ENCODE measurements at places on chromosomes 16 and 17.

GRCh38 chr16:19883296-19883965 is 1.2 kb downstream of the GPRC5B start:
- DNase-seq: peak; percentile 23

- no peak for DNase-seq
Measured at GRCh38 chr16:23320693-23321092, 18.6 kb downstream of the SCNN1B start.

GRCh38 chr16:85613604-85614337 is 649 bp downstream of the GSE1 start:
- DNase-seq: no peak

GRCh38 chr17:47964856-47965255 is 6.1 kb upstream of the CDK5RAP3 start:
- DNase-seq: no peak

DNA sequence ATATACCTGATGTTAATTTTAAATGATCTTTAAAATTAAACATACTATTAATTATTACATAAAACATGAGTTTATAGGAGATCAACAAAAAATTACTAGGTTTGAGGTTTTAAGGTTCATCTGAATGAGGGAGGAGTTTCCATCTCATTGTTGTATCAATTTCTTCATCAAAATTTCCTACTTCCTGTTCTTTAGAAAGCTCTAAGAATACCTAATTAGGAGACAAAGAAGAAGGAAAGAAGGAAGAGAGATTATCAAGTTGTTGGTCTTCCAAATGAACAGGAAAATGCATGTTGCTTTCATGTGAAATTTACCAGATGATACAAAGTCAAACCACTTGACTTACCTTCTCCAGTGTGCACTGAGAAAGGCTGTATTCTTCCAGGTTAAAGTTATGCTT is 18.1 kb upstream of the ABCA9 start:
- DNase-seq: no peak

DNA sequence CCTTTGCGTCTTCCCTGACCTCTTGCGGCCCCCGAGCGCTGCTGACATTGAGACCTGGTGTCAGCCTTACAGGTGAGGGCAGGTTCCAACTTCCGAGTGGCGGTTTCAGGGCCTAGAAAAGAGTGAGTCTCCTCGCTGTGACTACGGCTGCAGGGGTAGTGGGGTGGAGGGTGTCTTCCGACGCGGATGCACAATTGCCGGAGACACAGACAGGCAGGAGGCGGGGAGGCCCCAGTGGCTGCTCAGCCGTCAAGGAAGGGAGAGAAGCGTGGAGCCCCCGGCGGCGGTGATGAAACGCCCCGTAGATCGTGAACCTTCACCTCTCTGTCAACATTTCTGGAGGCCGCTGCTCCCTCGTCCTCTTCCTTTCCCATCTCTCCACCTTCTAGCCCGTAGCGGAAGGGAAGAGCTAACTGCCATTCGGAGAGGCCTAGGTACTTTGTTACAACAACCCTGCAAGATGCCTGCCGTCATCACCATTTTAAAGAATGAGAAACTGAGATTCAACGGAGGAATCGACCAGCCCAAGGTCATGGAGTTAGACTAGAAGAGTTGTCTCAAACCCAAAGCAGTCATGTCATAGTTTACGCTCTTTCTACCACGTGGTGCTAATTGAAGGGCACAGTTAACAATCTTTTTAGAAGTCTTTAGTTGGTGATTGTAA is 485 bp downstream of the DNAJA3 start:
- no peak for DNase-seq

DNA sequence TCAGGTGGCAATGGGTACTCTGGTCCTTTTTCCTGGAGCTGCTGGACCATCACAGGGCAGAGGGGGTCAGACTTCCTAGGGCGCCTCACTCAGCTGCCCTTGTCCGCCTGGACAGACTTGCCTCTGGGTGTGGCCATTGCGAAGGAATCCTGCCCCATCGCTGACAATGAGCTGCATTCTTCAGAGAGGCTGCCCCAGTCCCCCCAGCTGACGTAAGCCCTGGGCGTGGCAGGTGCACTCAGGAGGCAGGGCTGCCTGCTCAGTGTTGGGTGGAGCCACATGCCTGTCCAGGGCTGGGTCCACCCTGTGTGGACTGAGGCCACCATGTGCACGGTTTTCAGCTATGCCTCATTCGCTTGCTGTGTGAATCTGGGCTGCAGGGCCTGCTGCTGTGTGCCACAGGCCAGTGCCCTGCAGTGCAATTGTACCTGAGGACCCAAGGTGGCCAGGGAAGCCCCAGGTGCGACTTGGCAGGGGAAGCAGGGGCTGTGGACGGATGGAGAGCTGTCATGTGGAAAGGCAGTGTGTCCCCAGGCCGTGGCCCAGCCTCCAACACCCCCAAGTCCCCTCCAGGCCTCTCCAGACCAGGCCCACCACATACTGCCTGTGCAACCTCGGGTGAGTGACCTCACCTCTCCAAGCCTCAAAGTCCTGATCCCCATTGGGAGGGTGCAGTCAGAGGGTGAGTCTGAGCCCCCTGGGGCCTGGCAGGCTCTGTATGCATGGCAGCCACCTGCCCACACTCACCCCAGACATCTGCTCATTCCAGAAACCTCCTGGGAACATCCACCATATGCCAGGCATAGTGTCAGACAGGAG is 14.0 kb upstream of the MPRIP start:
- DNase-seq: peak; percentile 89

- no peak for DNase-seq
Measured at GRCh38 chr17:9079461-9080103, 58.3 kb downstream of the NTN1 start.

DNA sequence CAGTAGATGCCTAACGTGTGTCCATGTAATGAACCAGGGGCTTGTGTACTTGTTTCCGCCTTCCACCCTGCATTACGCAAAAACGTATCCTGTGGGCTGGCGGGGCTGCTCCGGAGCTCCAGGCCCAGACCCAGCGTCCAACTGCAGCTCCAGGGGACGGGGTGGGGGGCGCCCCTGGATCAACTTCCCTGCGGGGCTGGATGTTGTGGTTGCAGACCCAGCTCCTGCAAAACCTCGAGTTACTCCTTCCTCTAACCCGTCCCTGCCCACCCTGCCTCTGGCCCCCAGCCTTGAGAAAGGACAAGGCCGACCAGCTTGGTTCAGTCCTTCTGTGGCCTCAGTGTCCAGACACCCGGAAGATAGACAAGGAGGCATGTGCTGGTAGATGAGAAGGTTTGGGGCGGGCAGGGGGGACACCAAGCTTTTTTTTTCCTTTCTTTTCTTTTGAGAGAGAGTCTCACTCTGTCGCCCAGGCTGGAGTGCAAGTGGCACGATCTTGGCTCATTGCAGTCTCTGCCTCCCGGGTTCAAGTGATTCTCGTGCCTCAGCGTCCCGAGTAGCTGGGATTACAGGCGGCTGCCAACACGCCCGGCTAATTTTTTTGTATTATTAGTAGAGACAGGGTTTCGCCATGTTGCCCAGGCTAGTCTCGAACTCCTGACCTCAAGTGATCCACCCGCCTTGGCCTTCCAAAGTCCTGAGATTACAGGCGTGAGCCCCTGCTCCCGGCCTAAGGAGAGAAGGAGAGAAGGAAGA is 731 bp upstream of the EXOC7 start:
- DNase-seq: no peak

DNA sequence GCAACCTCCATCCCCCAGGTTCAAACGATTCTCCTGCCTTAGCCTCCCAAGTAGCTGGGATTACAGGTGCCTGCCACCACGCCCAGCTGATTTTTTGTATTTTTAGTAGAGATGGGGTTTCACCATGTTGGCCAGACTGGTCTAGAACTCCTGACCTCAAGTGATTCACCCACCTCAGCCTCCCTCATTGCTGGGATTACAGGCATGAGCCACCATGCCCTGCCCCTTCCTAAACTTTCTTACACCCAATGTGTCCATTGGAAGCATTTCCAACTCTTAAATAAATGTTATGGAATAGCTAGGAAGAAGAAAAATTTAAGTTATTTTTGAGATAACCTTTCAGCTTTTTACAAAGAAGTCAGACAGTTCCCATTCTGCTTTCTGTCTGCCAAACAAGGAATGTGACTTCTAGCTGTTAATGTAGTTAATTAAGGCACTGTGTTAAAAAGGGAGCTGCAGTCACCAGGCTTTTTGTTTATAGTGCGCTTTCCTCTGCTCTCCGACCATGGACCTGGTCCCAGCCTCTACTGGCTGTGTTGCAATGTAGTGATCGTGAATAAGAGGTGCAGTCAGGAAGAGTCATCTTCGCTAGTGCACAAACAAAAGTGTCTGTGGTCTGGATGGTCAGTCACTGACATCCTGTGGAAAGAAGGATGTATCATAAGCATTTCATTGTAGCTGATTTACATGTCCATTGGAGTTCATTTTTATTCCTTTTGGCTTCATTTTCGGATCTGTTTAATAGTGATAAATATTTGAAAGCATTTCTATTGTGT is 39.7 kb downstream of the USP10 start:
- no peak for DNase-seq

DNA sequence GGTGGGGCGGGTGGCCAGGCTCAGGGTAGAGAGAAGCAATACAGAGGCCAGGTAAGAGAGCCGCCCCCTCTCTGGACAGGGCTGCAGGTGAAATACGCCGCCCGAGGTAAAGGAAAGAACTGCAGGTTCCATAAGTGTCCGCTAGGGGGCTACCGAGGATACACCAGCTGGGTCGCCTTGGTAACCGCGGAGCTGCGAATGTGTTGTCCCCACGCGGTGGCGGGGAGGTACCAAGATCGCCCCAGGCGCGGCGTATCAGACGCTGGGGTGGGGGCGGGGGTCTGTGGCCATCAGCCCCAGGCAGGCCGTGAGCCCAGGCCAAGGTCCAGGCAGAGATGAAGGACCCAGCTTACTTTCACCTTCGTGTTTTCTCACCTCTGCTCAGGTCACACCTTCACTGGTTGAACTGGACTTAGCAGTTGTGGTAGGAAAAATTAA is 18.4 kb upstream of the ZFP90 start:
- DNase-seq: peak; percentile 88

DNA sequence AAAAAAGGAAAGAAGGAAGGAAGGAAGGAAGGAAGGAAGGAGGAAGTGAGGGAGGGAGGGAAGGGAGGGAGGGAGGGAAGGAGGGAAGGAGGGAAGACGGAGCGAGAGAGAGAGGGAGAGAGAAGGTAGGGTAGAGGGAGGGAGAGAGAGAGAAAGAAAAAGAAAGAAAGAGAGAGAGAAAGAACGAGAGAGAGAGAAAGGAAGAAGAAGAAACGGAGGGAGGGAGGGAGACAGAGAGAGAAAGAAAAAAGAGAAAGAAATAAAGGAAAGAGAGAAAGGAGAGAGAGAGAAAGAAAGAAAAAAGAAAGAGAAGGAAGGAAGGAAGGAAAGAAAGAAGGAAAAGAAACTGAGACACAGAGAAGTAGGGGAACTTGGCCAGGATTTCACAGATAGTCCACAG is 8.4 kb upstream of the SLC6A2 start:
- DNase-seq: no peak

GRCh38 chr16:28990375-28991040 is 5.7 kb downstream of the LAT start:
- no peak for DNase-seq

- no peak for DNase-seq
Measured at GRCh38 chr16:76490036-76490639, 212.9 kb downstream of the CNTNAP4 start.

DNA sequence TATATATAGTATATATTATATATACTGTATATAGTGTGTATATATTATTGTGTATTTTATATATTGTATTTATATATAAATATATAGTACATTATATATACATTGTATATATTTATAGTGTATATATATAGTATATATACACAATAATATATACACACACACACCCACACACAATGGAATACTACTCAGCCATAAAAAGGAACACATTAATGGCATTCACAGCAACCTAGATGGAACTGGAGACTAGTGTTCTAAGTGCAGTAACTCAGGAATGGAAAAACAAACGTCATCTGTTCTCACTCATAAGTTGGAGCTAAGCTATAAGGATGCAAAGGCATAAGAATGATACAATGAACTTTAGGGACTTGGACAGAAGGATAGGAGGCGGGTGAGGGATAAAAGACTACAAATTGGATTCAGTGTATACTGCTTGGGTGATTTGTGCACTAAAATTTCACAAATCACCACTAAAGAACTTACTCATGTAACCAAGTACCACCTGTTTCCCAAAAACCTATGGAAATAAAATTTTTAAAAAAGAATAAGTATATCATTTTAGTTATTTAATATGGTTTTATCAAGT is 201.9 kb upstream of the CDH11 start:
- DNase-seq: no peak

DNA sequence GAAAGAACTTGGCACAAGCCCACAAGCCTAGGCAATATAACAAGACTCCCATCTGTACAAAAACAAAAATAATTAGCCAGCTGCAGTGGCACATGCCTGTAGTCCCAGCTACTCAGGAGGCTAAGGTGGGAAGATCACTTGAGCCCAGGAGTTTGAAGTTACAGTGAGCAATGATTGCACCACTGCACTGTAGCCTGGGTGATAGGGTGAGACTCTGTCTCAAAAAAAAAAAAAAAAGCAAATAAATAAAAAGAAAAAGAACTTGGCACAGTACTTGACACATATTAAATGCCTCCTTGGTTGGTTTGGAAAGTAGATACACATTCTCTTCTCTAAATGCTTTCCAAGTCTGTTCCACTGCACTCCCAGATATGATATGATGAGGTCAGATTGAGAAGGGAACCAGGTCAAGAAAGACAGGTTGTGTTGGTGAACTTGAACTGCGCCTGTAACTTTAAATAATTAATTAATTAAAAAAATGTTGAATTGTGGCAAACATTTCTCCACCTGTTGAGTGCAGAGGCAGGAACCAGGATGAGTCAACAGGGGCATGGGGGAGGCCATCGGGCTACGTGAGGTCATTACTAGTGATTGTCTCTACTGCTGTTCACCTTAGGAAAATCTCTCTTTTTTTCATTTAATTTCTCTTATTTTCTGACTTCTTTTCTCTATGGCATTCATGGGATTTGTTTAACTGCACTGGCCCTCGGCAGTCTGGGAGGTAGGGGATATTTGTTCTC is 25.9 kb upstream of the EFCAB13 start:
- no peak for DNase-seq

GRCh38 chr17:33664116-33664840 is 371.2 kb upstream of the ASIC2 start:
- DNase-seq: no peak

DNA sequence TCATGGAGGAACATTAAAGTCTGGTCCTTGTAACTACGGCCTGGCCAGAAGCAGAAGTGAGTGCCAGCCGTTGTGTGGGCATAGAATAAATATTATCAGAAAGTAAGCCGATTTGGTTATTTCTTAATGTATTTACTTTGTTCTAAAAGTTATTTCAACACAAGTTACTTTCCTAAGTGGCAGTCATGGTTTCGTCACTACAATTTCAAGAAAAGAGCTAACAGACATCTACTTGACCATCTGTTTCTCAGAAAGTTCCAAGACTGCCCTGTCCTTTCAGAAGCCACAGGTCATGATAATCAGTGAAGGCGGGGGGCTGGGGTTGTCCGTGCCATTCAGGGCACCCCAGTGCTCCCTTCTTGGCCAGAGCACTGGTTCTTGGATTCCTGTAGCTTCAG is 14.9 kb upstream of the FASN start:
- no peak for DNase-seq

All from umbilical cord (tissue), 2 donors.